ENCODE measurements at places on chromosomes 3 and 15.

- DNase-seq = no peak
Measured at GRCh38 chr3:82163907-82164520, 402.6 kb upstream of the GBE1 start.

DNA sequence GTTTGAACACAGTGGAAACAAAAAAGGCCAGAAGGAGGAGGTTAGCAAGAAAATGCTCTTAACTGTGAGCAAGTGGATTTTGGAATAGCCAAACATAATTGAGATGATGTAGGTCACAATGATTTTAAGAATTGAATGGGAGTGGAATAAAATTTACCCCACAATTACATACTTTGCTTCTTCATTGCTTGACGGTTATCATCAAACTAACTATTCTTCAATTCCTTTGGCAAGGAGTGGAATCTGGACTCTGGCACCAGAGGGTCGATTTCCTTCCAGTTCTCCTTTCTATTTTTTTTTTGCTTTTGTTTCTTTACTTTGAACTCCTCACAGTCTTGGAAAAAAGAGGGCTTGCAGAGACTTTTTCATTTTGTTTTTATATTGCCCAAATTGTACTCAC lies 634.5 kb upstream of the TGFBR2 start:
- no peak for DNase-seq

DNA sequence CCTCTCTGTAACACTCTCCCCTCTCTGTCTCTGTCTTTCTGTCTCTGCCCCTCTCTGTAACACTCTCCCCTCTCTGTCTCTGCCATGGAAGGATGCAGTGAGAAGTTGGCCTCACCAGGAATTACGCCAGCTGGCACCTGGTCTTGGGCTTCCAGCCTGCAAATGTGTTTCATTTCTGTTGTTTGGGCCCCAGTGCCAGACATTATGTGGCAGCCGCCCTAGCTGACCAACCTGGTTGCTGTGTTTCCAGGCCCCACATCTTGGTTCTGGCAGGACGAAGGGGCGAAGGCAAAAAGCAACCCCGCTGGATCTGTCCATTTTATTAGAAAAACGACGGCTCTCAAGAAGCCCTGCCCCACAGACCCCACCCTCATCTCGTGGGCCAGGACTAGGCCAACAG lies 5.2 kb upstream of the ZXDC start:
- DNase-seq = no peak

DNA sequence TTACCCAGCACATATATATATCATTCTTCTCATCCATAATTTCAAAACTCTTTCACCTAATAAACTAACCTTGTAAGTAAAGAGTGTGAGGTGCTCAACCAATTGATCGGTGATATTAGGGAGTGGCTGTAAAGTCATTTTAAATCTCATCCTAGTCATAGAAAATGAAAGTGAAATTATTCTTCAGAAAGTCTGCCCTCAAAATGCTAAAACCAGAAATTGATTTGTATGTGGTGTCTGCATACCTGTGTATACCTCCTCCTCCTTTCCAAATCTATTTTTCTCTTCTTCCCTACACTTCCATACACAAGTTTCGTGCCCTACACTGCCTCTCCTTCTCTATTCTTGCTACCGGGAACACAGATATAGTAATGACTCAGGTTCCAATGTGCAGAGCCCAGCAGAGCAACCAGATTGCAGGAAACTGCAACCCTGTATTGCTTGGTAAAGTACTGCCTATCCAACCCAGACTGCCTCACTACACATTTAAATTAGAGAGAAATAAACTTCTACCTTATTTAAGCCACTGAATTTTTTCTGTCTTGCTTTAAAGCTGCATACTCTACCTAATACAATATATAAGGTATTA lies 7.4 kb upstream of the TBC1D5 start:
- DNase-seq = no peak

GRCh38 chr15:68379058-68379758 lies 52.8 kb downstream of the ITGA11 start:
- no peak for DNase-seq

DNA sequence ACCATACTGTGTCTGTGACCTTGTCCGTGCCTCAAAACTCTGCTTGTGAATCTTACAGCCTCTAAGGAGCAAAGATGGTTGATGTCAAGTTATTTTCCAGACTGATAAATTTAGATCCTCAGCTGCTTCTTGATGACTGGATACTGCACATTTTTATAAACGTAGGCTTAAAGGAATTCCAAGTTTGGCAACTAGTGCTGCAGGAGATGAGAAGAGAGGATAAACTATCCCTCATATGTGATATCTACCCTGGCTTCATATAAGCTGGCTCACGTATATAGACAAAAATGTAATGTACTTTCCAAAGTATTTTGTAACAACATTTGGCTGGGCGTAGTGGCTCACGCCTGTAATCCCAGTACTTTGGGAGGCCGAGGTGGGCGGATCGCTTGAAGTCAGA lies 89.6 kb downstream of the GMPS start:
- no peak for DNase-seq

GRCh38 chr3:81255463-81255862 lies 506.0 kb downstream of the GBE1 start:
- DNase-seq = no peak

GRCh38 chr3:146496726-146497125 lies 27.4 kb upstream of the PLSCR2 start:
- DNase-seq = no peak

- DNase-seq = no peak
Measured at GRCh38 chr3:58173669-58174398, 36.9 kb downstream of the DNASE1L3 start.

DNA sequence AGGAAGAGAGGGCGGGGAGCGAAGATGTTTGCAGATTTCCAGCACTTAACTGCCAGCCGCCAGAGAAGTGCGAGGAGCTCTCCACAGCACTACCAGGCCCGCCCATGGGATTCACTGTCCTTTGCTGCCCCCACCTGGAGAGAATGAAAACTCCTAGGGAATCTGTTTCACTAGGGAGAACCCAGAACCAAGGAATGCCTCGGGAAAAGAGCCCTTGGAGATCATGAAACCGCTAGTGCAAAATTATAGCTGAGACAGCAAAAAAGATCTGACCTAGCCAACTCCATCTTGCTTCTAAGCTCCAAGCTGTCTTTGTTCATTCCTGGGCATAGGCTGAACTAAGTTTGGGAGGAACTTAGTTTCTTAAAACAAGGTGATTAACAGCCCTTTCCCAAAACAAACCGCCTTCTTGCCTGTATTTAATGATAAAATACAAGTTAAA lies 82.6 kb upstream of the GCNT3 start:
- peak; percentile 39 for DNase-seq

DNA sequence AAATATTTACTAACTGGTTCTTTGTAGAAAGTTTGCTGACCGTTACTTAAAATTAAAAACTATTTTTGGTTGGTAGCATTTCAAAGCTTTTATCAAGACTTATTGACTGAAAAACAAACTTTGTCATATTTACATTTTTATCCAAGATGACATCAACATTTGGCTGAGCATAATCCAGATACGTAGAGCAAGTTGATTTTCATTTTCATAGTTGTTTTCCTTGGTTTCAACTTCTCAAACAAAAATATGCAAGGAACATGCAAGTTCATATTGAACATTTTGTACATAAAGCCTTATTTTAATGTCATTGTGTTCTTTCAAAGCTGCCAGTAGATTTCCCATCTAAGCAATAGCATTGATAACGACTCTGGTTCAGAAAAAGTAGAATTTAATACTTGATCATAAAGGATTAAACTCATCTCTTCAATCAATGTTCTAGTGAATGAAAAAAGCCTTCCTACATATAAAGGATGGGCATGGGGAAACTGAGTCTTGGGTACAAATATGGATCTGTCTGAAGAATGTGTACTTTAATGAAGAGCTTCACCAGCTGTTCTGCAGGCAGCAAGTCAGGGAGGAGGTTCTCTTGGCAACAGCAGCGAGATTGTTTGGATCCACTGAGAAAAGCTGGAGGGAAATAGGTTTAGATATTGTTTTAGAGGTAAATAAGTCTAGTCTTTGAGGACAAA lies 5.6 kb downstream of the RAB8B start:
- DNase-seq = no peak

GRCh38 chr15:95922431-95922830 lies 408.1 kb upstream of the NR2F2 start:
- no peak for DNase-seq

DNA sequence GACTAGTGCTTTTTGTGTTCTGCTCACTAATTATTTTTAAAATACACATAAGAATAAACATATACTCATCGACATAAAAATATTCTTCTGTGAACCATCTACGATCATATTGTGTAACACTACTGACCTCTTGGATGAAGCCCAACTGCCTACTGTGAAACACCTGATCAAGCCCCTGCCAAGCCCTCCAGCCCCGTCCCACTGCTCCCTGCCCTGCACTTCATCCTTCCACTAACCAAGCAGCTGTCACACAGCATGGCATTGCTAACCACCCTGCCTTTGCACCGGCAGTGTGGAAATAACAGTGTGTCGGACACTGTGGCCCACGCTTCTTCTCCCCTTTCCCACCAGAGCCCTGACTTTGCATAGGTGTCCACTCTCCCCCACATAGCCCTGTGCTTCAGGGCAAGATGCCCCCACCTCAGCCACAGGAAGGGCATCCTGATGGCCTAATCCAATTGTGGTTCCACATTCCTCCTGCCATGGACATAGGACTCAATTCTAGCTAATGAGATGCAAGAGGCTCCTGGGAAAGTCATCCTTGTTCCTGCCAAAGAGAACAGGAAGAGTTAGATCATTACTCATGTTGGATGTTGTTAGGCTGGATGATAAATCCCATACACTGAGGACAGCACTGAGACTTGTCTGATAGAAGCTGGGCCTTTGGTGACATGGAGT lies 35.0 kb upstream of the ARID3B start:
- no peak for DNase-seq

DNA sequence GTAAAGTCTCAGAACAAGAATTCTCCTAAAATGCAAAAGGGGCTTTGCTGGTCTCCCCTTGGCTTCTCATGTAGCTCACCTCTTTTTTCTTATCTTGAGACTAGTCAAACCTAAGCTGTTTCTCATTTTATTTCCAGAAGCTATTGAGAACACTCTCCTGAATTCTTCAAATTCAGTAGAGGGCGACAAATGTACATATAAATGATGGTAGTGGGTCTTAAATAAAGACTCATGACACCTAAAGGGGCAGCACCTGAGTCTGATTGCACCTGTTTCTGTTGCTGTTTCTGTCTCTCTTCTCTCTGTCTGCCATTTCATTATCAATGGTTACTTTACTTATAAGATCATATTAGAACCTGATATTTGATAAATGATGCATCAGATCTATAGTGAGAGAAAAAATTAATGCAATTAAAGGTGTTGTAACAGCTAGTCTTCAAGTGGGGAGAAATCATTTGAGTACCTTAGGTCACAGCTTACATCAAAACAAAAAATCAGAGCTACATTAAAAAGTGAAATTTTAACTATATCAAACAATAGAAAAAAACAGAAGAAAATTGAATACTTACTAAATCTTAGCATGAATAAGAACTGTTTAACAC lies 7.0 kb downstream of the ADIPOQ start:
- DNase-seq = no peak

DNA sequence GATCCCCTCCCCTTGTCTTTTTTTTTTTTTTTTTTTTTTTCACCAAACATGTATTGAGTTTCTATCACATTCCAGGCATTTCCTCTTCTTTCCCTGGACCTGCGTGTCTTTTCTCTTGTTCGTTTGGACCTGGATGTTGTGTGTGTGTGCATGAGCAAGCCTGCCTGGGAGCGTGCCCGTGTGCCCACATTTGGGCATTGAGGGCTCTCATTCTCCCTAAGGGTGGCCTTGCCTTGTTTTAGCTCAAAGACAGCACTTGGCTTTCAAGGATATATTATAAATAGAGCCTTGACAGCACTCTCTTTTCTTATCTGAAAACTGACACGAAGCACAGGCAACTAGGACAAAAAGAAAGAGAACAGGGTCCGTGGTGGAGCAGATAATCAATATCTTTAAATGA lies 39.0 kb upstream of the SLC25A26 start:
- DNase-seq = no peak

DNA sequence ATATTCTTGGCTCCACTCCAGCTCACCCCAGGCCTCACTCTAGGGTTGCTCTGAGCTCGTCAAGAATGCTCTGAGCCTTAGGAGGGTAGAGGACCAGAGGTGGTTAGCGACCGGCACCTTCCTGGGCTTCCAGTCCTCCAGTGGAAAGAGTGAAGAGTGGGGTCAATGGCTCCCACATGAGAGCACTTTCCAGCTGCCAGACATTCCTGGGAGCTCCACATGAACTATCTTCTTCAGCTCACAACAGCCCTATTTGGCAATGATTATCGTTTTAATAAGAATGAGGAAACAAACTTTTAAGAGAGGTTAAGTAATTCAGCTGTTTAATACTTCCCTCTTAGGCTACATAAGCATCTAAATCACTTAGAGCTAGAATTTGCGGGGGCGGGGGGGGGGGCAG lies 139.3 kb downstream of the STT3B start:
- DNase-seq = no peak

- no peak for DNase-seq
Measured at GRCh38 chr15:66638377-66638776, 63.7 kb upstream of the SMAD6 start.

GRCh38 chr15:25799906-25800700 lies 63.0 kb downstream of the ATP10A start:
- DNase-seq = no peak

- no peak for DNase-seq
Measured at GRCh38 chr3:117512975-117513374, 803.4 kb downstream of the TUSC7 start.

GRCh38 chr3:195466251-195466650 lies 23.4 kb upstream of the ACAP2 start:
- no peak for DNase-seq

DNA sequence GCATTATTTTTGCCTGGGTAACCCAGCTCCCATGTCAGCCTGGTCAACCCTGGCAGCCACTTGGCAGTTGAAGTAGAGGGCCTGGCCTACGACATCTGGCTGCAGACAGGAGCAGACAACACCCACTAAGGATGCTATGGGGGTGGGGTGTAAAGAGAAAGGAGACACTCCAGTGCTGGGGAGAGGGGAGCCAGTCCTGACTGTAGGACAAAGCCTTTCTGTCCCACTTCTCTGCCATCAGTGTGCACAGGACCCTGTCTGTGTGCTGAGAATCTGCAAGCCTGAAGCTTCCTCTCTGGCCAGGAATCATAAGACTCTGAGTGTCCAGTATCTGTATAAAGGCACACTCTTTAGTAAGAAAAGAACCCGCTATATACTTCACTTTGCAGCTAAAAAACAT lies 96.3 kb upstream of the CHRM5 start:
- DNase-seq = no peak

DNA sequence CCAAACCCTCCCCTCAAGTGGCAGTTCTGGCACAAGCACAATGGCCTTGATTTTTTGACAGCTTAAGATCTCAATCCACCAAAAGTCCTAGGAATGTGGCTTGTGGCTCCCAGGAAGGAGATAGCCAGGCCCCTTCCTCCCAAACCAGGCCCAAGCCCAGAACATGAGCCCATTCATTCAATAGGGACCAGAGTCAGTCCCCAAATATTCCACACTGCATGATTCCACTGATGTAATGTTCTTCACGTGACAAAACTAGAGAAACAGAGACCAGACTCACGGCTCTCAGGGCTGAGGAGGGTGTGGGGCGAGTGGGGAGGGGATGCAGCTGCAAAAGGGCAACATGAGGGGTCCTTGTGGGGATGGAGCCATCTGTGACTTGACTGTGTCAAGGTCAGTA lies 25.5 kb downstream of the ABTB1 start:
- no peak for DNase-seq

All from stimulated activated CD8-positive, alpha-beta memory T cell treated with anti-CD3 and anti-CD28 coated beads, Interleukin-4, amount 100 ng/mL, for 1 hour (primary cell).